ENCODE measurements at places on chromosomes 4 and X.

- no peak for DNase-seq
Observed at GRCh38 chr4:16759931-16760582, 138.4 kb downstream of the LDB2 start.

DNA sequence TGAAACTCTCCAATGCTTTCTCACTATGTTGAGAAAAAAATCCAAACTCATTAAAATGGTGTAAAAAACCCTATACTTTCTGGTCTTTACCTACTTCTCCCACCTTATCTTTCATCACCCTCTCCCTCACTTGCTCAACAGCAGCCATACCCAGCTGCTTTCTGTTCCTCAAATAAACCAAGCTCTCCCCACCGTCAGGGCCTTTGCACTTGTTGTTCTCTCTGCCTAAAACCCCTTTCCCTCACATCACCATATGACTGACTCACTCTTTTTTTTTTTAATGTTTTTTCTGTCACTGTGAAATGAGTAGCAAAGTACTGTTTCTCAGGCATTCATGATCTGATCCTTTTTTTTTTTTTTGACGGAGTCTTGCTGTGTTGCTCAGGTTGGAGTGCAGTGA lies 122.3 kb upstream of the TMEM164 start:
- no peak for DNase-seq

DNA sequence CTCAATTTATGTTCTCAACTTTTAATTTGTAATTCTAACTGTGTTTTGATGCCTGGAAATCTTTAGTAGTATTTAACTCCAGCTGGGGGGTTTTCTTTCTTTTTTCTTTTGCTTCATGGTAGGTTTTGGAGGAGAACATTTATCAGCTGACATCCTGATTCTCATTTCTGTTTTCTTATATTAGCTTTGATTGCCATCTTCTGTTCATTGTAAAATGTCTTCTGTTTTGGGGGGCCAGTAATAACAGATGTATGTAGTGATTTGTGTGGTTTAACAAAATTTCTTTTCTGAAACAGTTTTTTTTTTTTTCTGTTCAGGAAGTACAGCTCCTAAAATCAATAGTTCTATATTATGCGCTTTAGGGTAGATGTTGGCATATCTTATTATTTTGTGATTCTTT lies 182.2 kb downstream of the GABRB1 start:
- DNase-seq: no peak

GRCh38 chr4:142278171-142278570 lies 567.9 kb downstream of the INPP4B start:
- no peak for DNase-seq

DNA sequence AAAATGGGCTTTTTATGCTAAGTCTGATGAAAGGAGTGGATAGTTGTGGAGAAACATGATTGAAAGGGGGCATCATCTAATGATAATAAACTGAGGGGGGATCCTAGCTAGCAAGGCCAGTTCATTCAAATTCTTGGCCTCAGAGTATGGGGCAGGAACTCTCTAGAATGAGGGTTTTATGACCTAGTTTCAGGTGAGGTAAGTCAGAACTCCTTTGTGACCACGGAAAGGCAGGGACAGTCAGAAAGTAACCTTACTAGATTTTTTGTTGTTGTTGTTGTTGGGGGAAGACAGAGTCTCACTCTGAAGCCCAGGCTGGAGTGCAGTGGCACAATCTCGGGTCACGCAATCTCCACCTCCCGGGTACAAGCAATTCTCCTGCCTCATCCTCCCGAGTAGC lies 1.5 kb upstream of the PAQR3 start:
- no peak for DNase-seq

GRCh38 chrX:49037883-49038475 lies 5.2 kb downstream of the TFE3 start:
- no peak for DNase-seq

- DNase-seq: no peak
Observed at GRCh38 chr4:55033296-55033695, 92.1 kb downstream of the KDR start.

DNA sequence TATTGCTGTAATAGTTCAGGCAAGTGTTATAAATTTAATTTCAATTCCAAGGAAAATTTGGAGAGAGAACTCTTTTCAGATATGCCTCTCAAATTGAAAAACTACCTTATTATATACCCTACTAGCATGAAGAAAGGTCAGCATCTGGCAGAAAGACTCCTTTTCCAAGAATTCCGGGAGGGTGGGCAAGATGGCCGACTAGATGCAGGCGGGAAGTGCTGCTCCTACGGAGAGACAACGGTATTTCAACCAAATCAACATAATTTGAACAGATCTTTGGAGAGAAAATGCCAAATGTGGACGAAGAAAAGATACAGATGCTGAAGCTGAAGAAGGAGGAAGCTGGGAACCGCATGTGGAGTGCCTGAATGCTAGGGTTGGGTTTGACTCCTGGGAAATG lies 53.8 kb upstream of the INTU start:
- DNase-seq: no peak

DNA sequence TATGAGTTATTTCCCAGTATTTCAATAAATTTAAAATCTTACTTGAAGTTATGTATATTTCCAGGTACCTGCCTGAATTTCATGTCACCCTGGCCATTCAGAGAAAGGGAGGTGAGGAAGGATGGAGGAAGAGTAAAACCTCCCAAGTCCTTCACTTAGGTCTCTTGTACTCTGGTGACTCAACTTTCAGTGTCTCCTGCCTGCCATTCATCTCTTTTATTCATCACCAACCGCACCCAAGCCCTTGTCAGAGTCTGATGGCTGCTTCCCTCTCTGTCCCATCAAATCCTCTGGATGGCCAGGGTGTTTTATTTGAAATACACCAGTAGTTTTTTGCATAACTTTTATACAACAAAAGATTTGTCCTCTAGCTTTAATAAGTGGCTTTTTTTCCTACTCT lies 17.8 kb downstream of the TMPRSS11E start:
- no peak for DNase-seq

GRCh38 chr4:138576684-138577083 lies 334.5 kb upstream of the SLC7A11 start:
- DNase-seq: no peak

GRCh38 chr4:149741186-149741831 lies 74.3 kb downstream of the IQCM start:
- no peak for DNase-seq

GRCh38 chr4:155975511-155975910 lies 21.8 kb upstream of the CTSO start:
- no peak for DNase-seq

GRCh38 chr4:128168701-128169100 lies 107.6 kb downstream of the LARP1B start:
- no peak for DNase-seq

- no peak for DNase-seq
Observed at GRCh38 chrX:103464072-103464773, 55.1 kb downstream of the RAB40A start.

- peak; percentile 45 for DNase-seq
Observed at GRCh38 chr4:7368296-7368695, 66.4 kb downstream of the PSAPL1 start.

DNA sequence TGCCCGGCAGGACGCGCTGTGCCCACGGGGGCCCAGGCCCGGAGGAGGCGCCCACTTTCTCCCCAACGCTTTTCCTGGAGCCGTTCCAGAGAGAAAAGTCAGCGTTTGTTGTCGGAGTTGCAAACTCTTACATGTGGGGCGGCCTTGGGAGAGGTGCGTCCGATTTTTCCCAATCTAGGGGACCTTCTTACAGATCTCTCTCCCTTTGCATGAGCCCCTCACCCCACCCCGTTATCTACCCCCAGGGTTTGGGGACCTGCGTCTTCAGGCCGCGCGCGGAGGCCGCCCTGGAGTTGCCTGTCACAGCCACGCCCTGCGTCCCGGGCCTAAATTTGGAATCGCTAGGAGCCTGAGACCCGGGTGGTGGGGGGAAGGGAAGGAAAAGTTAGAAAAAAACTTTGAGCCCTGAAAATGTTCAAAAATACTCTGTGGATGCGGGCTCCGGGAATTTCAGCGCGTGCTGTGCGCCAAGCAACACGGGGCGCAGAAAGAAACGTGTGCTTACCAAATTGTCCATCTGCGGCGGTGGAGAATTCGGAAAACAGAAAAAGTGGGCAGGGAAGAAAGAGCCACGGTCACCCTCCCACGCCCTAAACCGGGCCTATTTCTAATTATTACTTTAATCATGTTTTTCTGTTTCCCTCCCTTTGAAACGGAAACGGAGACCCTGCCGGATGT lies 587 bp downstream of the CD99 start:
- DNase-seq: peak; percentile 84

DNA sequence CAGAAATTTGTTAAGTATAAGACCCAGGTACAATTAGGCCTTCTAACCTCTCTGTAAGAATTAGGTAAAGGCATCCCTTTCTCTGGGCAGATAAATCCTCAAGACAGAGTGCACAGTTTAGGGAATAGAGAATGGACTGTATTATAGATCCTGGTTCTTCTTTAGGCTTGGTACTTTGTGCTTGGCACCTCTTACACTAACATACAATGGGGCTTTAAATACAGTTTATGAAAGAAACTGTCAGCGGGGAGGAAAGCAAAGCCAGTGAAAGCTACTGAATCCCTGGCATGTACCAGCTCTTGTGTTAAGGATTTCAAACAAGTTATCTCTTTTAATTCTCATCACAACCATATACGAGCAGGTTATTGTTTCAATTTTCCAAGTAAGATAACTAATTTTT lies 1350.0 kb downstream of the ADGRL3 start:
- no peak for DNase-seq

DNA sequence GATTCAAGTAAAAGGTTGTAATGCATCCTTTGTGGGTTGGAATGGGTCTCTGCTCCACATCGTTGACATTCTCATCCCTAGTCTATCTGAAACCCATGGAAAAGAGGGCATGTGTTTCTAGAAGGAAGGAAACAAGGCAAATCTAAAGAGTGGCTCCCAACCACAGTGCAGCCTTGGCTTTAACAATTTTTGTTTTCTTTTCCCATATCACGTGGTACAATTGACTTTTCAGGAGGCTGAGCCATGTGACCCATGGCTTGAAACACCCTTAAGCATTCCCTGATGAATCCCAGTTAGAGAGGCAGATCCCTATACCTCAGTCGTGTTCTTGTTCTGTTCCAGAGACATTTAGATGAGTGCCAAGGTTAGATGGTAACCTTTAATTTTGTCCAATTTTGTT lies 12.8 kb downstream of the DCUN1D4 start:
- DNase-seq: no peak

- DNase-seq: no peak
Observed at GRCh38 chr4:187256897-187257296, 533.2 kb upstream of the FAT1 start.

DNA sequence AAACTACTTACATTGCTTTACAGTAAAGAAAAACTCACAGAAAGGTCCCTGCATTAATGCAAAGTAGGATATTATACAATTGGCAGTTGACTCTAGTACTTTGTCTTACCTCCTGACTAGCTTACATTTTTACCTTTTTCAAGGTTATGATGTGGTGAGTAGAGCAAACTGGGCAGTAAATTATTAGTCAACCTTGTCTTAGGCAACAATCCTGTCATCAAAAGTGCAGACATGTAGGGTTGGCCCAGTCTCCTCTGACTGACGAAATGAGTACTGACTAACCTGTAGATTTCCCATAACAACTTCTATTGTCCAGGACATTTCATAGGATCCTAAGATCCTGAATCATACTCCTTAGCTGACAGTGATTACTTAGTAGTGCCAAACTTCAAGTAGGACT lies 142.0 kb upstream of the NUDT6 start:
- no peak for DNase-seq

DNA sequence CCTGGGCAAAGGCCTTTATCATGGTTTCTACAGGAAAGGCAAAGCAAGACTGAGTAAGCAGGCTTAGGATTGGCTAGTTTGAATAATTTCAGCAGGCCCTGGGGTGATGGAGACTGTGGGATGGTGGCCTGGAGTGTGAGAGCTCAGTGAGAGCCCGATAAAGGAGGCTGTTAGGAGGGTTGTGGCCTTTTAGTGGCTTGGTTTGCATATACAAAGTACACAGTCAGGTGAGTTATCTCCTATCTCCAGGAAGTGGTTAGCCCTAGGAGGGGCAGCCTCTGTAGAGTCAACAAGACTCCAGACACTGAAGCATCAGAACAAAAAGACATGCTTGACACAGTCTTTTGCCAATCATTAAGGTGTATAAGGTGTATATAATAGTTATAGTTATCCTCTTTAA lies 157.2 kb downstream of the CFAP299 start:
- no peak for DNase-seq

- DNase-seq: no peak
Observed at GRCh38 chrX:12956704-12957534, 18.0 kb upstream of the TMSB4X start.

DNA sequence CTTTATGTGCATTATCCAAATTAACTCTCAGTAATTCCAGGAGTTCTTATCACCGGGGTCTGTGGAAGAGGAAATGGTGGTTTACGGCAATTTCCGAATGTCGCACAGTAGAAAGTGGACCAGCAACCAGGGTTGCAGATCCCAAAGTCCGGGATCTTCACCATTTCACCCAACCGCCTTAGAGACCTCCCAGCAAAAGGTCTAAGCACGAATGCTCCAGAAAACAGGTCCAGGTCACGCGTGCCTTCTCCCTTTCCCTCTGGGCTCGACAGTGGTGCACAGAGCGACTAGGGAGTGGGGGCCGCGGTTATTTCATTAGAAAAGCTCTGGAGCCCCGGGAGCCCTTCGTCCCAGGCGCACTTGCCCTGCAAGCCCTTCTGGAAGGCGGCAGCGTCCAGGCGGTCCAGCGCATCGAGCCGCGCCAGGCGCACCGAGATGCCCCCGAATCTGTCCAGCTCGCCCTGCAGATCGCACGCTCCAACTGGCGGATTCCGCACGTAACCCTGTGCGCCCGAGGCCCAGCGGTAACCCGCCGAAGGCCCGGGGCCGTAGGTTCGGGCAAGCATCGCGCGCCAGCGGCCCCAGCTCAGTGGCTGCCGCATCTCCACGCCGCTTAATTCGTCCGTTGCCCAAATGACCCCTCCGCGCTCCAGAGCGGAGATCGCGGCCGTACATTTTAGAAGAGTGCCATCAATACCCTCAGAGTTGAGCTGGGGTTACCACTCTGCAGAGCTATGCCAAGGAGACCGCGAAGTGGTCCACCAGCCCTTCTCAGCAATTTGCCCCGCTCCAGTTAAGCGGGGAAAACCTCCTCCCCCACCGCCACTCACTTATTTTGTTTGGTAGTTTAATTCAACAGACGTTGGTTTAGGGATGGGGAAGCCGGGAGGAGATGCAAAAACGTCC lies at the start of gene NUDT6:
TSS of gene NUDT6 (minus strand) at position 627 of the 906 bp plus-strand sequence. CDS start at position 602, 25 bp downstream.
- DNase-seq: peak; percentile 57

GRCh38 chr4:82678051-82678450 lies 116.3 kb upstream of the TMEM150C start:
- DNase-seq: no peak

DNA sequence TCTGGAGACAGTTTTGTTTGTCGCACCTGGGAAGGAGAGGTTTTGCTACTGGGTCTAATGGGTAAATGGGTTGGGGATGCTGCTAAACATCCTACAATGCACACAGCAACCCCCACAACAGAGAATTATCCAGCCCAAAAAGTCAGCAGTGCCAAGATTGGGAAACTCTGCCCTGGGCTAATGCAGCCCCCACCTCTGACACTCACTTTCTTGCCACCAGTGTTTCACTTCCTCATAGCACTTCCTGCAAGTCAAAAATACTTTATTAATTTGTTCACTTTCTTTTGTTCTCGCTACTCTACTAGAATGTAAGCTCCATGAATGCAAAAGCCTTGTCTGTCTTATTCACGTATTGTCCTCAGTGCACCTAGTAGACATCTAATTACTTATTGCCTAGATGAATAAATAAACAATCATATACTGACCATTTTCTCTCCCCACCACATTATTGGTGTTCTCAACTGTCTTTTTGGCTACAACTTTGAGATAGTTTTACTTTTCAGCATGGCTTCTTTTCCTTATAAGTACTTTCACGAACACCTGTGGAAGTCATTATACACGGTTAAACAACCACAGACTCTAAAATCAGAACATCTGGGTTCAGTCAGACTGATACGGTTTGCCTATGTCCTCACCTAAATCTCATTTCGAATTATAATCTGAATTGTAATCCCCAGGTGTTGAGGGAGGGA lies 82.0 kb upstream of the PITX2 start:
- no peak for DNase-seq

Measured in heart left ventricle (tissue), 16 donors.